Aorta (tissue), 5 donors: ENCODE measurements at places on chromosomes 12 and 14.

DNA sequence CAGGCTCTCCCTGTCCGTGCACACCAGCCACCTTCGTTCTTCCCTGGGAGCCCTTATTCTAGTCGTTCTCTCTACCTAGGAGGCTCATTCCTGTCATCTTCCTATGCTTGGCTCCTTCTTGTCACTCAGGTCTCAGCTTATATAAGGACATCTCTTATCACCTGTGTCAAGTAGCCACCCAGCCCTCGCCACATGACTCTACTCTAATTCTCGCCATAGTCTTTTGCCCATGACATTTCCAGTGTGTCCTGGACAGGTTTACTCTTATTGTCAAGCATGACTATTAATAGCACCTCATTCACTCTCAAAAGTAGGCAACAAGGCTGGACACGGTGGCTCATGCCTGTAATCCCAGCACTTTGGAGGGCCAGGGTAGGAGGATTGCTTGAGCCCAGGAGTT, 175.7 kb upstream of the NUDT4 start:
- DNase-seq: no peak

- DNase-seq: no peak
Observed at GRCh38 chr12:58871556-58871955, 48.7 kb downstream of the LRIG3 start.

DNA sequence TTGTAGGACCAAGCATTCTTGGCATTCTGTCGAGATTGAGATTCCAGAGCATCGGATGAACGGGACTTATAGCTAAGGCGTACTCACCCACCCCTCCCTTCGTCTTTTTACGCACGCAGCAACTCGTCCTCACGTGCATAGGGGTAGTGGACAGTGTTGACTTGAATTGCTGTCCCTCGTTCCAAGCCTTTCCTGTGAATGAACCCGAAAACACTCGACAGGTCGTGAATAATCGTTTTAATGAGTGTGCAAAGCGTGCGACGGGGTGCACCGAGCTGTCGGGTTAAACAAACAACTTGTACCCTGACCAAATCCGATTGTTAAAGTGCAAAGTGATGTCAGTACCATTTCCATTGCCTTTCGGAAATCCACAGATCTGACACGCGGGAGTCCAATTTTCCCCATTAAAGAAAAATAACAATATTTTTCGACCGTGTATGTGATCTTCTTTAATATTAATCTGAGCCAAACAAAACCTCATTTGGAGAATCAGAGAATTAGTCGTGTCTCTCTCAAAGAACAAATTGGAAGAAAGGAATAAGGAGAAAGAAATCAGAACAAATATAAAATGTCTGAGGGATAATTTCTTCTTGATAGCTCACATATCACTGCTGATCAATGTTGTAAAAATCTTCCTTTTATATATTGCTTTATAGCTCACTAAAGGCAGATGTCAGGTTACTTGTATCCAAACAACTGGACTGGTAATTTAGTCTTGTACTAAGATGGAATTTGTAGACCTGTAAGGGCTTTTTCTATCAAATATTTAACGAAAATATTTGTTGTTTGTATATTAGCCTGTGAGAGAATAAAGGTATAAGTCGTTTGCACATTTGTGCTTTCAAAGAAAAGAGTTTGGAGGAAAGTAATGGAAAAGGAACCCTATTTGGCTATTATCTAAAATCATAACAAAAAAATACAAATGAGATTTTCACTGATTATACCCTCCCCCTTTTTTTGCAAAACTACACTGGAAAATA, 11.8 kb downstream of the FOXG1 start:
- DNase-seq: no peak

DNA sequence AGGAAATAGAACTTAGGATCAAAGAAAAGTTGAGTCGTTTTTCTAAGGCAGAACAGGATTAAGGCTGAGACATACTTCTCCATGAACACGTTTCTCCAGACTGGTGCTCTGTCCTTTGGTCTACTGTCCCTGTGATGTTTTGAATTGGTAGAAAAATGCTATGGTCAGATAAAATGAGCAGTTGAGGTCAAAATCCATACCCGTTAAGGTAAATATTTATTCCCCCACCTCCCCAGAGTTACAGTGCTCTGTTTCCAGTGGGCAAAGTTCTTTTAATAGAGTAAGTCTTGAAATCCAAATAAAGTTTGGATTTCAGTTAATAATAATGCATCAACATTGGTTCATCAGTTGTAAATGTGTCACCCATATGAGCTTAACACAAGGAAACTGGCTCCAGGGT, 74.5 kb downstream of the PTHLH start:
- DNase-seq: no peak

- DNase-seq: no peak
Observed at GRCh38 chr14:72738161-72738611, 155.7 kb downstream of the DPF3 start.
